ENCODE measurements at places on chromosomes 4 and X.

DNA sequence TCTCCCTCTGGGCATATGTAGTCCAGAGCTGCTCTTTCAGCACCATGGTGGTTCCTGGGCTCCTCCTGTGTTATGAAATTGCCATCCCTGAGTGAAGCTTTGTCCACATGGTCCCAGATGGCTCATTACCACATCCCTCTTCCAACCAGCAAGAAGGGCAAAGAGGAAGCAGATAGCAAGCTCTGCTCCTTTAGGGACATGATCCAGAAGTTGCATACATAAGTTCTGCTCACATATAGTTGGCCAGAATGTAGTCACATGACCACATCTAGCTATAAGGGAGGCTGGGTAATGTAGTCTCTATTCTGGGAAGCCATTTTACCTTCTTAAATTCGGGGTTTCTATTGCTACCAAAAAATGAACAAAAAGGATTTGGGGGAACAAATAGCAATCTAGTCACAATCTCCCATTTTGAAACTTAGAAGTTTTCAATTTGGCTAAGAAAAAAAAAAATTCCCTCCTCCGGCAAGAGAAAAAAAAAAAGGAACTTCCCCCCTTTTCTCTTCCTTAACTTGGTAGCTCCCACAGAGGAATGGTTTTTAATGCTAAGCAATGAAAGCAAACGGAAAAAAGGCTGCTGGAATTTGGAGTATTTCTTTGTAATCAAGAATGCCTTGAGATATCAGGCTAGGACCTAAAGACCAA lies 88.2 kb upstream of the USP9X start:
- DNase-seq: peak; percentile 73

- DNase-seq: no peak
Observed at GRCh38 chr4:90254357-90254756, 127.2 kb downstream of the CCSER1 start.

GRCh38 chr4:181261279-181261678 lies 981.9 kb upstream of the TENM3 start:
- peak; percentile 17 for DNase-seq

GRCh38 chr4:168586926-168587325 lies 90.1 kb downstream of the PALLD start:
- DNase-seq: peak; percentile 33
